ENCODE measurements at places on chromosomes 5 and 9.

DNA sequence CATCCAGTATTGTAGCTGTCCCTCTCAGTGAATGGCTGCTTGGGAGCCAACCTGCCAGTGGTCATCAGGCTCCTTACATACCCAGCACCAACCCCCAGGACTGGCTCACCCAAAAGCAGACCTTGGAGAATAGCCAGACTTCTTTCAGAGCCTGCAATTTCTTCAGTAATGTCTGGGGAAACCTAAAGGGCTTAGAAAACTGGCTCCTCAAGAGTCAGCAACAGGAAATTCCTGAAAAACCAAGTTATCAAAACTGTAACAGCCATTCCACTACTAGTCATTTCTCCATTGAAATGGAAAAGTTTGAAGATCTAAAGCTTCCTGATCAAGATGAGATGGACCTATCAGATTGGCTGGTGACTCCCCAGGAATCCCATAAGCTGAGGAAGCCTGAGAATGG lies 12.3 kb upstream of the STING1 start:
- no peak for DNase-seq

DNA sequence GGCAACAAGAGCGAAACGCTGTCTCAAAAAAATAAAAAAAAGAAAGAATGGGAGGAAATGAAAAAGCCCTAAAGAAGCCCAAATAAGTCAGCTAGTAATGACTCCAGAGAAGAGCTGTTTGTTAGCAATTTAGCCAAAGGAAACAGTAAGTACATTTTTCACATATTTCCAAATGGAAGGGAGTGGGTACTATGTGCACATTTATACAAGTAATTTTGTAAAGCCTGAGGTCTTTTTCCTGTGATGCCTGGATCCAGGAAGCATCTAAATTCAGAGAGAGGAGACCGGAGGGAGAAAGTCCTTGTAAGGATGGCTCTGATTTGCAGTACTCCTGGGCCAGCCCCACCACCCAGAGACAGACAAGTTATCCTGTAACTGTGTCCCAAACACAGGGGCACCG lies 14.7 kb downstream of the FBP1 start:
- no peak for DNase-seq

DNA sequence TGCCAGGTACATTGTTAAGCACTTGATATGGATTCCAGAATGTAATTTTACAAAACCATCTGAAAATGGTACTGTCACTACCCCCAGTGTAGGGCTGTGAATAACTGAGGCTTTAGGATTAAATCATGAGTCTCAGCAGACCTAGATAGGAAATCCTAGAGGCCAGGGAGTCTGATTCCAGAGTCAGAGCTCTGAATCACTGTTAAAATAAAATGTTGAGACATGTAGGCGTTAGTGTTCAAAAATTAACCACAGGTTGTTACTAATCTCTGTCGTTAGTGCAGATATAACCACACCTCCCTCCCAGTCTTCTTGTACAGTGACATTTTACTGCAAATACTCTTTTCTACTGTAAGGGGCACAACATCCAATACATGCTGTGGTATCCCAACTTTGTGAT lies 1828.8 kb downstream of the MAT2B start:
- DNase-seq: no peak

- no peak for DNase-seq
These were observed 3.5 kb downstream of the PHF19 start for GRCh38 chr9:120873512-120873911.

- no peak for DNase-seq
These were observed 9.4 kb upstream of the PLCXD3 start for GRCh38 chr5:41519801-41520200.

GRCh38 chr9:125593581-125594222 lies 113.3 kb downstream of the MAPKAP1 start:
- DNase-seq: no peak

GRCh38 chr5:175246242-175246888 lies 197.6 kb downstream of the DRD1 start:
- no peak for DNase-seq

GRCh38 chr5:157747766-157748700 lies 4.5 kb downstream of the LSM11 start:
- no peak for DNase-seq

DNA sequence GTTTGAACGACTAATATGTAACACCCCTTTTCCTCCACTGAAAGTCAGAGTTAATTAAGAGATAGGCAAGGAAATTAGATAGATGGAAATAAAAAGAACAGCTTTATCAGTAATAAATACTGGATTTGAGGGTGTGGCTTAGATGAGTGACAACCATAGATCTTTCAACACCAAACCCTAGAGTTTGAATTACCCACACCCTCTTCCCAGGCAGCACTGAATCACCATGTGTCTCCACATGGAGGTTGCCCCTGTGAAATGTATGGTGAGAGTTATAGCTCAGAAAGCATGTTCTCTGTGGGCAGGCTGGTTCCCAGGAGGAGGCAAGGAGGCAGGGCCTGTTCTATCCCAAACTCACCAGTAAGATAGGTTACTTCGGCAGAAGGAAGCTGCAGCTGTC lies 69.7 kb downstream of the TMEM174 start:
- DNase-seq: no peak

- DNase-seq: no peak
These were observed 460.8 kb upstream of the SMARCA2 start for GRCh38 chr9:1554081-1555035.

- DNase-seq: no peak
These were observed 10.9 kb upstream of the LAMC3 start for GRCh38 chr9:130997925-130998596.

DNA sequence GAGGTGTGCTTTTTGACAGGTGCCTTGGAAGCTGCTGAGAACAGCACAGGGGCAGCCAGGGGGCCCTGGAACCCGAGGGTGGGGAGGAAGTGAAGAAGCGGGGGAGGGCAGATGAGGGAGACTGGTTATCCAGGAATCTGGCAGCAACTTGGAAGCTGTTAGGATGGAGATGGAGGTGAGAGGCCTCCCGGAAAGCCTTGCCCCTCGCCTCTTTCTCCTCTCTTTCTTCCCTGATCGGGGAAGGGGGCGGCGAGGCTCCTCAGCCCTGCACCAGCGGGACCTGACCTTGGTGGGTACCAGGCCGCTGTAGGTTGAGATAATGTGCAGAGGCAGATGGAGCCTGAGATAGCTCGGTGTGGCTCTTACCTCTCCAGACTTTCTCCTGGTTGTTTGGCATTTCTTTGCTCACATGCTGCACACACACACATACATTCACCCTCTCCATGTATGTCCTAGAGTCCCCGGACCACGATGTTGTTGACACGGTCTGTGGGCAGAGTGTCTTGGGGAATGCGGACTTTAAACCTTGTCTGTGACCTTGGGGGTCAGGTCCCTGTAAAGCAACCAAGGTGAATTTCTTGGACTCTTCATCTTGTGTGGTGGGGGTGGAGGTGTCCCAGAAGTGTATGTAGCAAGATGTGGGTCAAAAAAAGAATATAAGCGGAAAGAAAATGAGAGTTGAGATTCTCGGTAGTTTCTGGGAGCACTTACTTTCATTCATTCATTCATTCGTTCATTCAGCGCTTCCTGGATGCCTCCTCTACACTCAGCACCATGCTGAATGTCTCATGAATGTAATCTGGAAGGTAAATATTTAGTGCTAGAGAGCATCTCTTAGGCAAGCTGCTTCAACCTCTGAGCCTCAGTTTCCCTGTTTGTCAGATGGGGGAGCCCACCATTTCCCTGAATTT lies 1.6 kb downstream of the WWC1 start:
- no peak for DNase-seq

GRCh38 chr9:16153741-16154140 lies 600.9 kb downstream of the CCDC171 start:
- DNase-seq: no peak

GRCh38 chr9:127741831-127742434 lies 6.8 kb upstream of the TOR2A start:
- DNase-seq: no peak

DNA sequence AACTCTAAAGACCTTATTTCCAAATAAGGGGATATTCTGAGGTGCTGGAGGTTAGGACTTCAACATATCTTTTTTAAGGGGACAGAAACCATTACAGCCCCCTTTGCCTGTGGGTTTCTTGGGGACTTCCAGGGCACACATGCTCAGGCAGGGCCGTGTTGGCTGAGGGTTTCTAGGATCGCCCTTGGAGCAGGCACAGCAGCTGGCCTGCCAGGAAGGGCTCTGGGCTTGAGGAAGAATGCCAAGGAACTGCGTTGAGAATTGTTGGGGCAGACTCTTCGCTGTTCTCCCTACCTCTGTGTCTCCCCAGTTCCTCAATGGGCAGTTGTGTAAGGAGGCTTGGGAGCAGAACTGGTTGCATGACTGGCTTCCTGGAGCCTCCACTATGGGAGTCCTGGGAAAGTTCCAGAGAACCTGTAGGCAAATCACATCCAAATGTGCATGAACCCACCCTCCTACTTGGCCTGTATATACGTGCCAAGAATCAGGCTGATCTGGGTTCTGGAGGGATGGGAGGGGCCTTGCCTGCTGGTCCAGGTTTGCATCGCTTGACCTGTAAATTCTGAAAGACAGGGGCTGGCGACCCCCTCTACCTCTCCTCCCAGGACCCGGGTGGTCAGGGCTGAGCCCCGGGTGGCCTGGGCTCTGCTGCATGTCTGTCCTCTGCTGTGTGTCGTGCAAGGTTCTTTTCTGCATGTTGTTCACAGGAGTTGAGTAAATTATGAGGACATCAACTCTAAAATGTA lies 65.5 kb downstream of the HSPA4 start:
- DNase-seq: no peak

DNA sequence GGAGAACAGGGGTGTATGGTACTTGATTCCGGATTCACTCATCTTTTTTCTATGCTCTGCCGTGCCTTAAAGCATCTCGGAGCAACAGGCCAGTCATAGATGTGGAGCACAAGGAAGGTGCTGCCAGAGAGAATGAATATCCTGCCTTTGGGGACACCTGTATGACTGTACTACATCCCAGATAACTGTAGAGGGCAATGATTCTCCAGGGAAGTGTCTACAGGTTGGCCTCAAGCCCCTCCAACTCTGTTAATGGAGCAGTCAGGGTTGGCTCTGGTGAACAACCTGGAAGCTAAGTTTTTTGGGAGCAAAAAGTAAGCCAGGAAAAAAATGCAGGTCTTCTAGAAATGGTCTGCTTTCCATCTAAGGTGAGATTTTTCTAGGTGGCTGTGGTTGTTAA lies 71.0 kb downstream of the NREP start:
- no peak for DNase-seq

- DNase-seq: no peak
These were observed 98.7 kb downstream of the SLC24A2 start for GRCh38 chr9:19690128-19690527.

DNA sequence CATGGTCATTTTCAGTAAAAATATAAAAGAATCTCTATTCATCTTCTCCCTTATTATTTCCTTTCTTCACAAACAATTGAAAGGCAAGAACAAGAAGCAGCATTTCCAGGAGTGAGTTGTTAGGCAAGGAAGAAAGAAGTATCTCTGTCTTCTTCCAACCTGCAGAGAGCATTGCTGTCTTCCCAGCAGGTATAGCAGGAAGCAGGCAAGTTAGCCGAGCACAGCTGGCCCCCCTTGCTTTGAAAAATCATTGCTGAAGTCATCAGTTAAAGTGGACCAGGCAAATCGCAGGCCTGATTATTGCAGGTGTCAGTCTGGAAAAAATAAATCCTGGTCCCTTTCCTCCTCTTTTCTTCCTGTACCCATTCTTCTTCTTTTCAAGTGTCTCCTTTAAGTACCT lies 353.1 kb upstream of the BRINP1 start:
- no peak for DNase-seq

GRCh38 chr5:130052752-130053151 lies 148.5 kb downstream of the CHSY3 start:
- no peak for DNase-seq
